ENCODE measurements at places on chromosomes 7 and 10. TPM values are rescaled to one million over a fixed set of nuclear protein-coding genes. Genes with fewer than 3 reads are reported as not detected.

DNA sequence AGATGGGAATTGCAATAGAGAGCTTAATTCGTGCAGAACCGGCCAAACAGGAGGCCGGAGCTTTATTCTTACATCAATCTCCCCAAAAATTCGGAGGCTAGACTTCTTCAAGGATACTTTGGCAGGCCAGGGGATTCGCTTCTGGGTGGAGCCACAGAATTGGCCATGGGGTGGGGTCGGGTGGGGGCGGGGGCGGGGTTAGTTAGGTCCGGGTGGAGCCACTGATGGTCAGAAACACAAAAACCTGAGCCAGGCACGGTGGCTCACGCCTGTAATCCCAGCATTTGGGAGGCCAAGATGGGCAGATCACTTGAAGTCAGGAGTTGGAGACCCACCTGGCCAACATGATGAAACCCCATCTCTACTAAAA lies 87.5 kb downstream of the SEPTIN14 start:
- DNase-seq: no peak

Gene RNF148
- not detected for total RNA-seq

DNA sequence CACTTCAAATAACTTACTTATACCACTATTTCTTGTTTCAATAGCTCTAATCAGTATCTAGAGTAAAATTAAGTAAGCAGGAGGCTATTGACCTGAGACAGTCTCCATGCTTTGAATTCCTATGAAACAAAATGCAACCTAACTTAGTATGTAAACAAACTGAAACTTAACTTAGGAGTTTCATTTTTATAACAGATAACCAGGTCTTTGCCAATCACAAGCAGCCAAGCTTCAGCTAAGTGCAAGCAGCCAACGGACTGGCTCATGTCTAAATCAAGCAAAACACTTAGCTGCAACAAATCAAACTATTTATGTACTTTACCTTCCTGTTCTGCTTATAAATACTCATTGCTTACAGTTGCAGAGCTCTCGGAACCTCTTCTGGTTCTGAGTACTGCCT lies 4.4 kb upstream of the GSTK1 start:
- DNase-seq: peak; percentile 49

DNA sequence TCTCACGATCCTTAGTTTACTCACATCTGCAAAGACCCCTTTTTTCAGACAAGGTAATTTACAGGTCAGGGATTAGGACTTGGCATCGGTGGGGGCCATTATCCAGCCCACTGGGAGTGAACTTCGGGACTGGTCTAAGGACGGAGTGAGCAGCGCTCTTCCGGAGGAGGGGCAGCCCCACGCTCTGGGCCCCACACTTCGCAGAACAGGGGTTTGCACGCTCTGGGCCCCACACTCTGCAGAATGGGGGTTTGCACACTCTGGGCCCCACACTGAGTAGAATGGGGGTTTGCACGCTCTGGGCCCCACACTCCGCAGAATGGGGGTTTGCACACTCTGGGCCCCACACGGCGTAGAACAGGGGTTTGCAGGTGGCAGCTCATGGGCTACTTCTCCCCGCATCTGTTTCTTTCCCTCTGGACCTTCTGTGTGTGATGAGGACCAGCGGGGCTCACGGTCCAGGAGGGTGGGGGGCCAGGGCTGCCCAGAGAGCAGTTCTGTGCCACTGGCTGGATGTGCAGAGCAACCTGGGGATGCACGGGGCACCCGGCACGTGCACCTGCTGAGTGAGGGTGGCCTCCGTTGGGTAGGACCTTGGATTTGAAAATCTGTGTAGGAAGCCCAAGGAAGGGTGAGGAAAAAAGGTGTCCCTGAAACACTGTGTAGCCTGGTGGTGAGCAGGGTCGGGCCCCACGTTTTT lies 134.8 kb downstream of the WDR37 start:
- DNase-seq: no peak

- peak; percentile 46 for DNase-seq
Observed at GRCh38 chr10:50310560-50311174, 59.4 kb upstream of the ASAH2 start.

DNA sequence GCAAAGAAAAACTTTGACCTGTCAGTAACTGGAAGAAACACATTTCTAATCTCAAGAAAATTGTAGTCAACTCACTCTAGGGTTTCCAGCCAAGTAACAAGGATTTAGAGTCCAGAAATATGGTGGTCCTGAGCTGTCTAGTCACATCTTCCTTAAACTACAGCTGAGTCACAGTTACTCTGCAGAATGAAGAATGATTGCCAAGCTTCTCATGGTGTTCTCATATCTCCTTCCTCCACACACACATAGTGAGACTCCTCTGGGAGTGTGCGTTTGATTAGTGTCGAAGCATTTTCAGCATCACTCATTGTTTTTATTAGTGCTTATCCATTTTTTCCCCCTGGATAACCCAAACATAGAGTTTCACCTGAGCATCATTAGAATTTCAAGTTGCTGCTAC lies 93.1 kb upstream of the CXCL12 start:
- DNase-seq: no peak

DNA sequence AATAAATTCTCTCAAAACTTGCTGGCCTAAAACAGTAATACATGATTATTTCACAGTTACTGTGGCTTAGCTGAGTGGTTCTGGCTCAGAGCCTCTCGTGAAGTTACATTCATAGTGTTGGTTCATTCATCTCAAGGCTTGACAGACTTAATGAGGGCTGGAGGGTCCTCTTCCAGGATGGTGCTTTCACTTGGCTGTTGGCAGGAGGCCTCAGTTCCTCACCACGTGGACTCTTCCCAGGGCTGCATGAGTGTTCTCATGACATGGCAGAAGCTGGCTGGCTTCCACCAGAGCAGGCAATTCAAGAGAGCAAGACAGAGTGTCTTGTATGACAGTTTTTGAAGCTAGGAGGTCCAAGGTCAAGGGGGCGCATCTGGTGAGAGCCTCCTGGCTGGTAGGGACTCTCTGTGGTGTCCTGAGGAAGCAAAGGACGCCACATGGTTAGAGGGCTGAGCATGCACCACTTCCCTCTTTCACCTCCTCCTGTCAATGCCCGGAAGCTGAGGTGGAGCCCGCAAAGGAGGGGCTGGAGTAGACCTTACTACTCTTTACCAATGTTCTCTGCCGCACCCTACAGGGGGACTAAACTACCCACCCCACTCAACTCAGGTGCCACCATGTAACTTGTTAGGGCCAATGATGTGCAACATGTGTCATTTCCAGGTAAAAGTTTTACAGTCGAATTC lies 58.2 kb upstream of the YAE1 start:
- DNase-seq: no peak

DNA sequence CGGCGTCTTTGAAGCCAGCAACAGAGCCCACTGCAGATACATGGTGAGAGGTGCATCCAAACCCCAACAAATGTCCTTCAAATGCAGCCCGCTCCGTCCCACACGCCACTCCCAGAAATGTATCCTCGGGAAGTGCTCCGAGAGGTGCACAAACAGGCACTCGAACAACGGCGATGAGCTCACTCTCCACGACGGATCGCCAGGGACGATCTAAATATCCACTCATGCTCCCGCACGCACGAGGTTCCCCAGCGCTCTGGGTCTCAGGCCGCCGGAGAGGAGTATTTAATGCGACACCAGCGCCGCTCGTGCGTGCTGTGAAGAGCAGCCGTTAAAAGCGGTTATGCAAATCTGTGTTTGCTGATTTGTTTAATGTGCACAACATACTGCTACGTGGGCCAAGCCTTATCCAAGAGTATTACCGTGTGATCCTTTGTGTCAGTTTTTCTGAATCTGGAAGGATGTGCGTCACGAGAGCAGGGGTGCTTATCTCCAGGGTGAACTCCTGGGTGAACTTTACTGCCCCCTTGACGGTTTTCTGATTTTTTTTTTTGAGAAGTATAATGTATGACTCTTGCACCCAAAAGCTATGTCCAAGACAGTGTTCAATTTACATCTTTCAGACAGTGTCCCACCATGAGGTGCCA lies 48.5 kb upstream of the PPP2R2D start:
- DNase-seq: no peak

Gene JCAD
- total RNA-seq: 0.05 TPM

Gene SUGCT
- total RNA-seq: 1.5 TPM

GRCh38 chr10:71577345-71577744 lies 142.2 kb downstream of the C10orf105 start:
- no peak for DNase-seq

- no peak for DNase-seq
Observed at GRCh38 chr7:3956949-3957348, 655.9 kb downstream of the SDK1 start.

- peak; percentile 81 for DNase-seq
Observed at GRCh38 chr10:11403116-11403515, 208.3 kb downstream of the USP6NL start.

GRCh38 chr10:98858525-98858924 lies 377.1 kb downstream of the HPSE2 start:
- DNase-seq: no peak

DNA sequence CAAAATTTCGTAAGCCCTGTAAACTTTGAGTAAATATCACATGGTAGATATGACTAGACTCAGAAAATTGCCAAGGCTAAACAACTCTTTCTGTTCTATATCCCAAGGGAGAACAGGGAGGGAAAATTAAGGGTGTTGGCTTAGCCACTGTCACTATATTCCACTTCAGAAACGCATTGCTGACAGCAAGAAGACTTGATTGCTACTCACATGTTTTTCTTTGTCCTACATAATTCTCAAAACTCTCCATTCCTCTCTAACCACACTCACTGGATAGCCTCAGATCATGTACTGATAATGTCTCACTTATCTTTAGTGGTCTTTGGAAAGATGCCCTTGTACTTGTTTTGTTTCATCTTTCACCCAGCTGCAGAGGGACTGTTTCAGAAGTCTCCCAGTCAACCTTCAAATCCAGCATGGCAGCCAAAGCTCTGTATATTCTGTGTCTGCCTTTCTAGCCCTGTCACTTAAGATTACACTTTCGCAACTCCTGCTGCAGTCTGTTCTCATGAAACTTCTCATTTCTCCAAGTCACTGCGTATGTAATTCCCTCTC lies 582.4 kb upstream of the FZD8 start:
- no peak for DNase-seq

GRCh38 chr10:75703191-75703854 lies 271.9 kb downstream of the LRMDA start:
- no peak for DNase-seq

DNA sequence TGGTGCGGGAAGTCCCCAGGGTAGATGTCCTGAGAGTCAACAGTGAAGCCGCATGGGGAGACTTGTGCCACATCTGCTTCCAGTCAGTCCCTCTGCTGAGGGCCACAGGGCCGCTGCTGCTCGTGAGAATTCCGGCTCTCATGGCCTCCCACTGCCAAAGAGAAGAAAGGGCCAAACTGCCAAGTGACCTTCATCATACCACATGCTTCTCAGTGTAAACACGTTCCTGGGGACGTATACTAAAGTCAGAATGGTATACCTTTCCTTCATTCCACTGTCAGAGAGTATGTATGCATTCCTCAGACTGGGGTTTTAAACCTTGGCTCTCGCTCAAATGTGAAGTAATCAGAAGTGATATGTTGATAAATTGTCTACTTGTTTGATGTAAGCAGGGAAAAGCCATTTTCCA lies 52.8 kb upstream of the SEC61G start:
- DNase-seq: no peak

Gene PNLIPRP3
- not detected for total RNA-seq
